Uterus (tissue), 4 donors: ENCODE measurements at places on chromosomes 2 and 18. TPM values are rescaled to one million over a fixed set of nuclear protein-coding genes. Genes with fewer than 3 reads are reported as not detected.
A peak's percentile ranks its signal among the peaks of the same experiment; 100 is the strongest.

DNA sequence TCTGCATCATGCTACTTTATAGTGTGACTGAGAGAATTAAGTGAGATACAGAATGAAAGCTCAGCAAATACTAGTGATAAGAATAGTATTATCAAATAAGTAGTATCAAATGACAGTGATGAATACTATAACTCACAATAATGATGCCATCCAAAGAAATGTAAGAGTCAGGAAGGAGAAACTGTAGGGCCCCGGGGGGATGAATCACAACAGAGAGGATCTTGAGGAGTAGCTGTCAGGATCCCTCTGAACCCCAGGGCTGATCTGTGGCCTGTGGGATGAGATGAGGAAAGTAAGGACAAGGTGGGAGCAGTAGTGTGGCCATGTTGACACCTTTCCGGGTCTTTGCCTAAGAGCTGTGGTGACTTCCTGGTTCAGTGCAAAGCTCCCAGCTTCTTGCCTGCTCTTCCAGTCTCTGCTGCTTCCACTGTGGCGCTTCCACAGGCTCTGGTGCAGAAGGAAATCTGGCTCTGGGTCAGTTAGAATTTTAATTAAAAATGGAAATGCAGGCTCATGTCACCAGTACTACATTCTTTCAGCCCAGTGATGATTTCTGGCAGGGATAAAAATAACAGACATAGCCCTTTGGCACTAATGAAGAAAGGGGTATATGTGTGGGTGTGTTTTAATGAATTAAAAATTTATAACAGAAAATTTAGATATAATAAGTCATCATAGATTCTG is 166.9 kb downstream of the MYO3B start:
- no peak for DNase-seq

- no peak for DNase-seq
These were observed 294.4 kb upstream of the MC4R start for GRCh38 chr18:60667016-60667415.

GRCh38 chr18:4017480-4017879 is 437.6 kb downstream of the DLGAP1 start:
- DNase-seq = no peak

DNA sequence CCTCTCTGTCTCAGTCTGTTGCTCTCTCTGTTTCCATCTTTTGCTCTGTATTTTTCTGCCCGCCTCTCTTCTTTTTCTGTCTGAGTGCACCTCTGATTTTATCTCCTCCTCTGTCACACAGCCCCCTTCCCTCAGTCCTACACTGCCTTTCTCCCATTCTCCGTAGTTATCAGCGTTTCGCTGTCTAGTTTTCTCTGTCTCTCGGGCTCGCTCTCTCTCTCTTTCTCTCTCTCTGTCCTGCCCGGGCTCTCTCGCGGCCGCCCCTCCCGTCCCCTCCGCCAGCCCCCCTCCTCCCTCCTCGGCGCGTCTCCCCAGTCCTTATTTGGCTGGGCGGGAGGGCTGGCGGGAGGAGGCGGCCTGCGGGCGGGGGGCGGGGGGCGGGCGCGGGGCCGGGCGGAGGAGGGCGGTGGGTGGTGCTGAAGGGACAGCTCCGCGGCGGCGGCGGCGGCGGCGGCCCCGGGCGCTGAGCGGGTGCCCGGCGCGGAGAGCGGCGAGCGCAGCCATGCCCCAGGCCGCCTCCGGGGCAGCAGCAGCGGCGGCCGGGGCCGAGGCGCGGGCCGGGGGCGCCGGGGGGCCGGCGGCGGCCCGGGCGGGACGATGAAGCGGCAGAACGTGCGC is at the start of gene KCNK3:
KCNK3 (plus strand) TSS at position 444 of the 618 bp plus-strand sequence; CDS start at position 598, 154 bp downstream.
- peak; percentile 61 for DNase-seq

- no peak for DNase-seq
These were observed 47.3 kb upstream of the SALL3 start for GRCh38 chr18:78932281-78932680.

DNA sequence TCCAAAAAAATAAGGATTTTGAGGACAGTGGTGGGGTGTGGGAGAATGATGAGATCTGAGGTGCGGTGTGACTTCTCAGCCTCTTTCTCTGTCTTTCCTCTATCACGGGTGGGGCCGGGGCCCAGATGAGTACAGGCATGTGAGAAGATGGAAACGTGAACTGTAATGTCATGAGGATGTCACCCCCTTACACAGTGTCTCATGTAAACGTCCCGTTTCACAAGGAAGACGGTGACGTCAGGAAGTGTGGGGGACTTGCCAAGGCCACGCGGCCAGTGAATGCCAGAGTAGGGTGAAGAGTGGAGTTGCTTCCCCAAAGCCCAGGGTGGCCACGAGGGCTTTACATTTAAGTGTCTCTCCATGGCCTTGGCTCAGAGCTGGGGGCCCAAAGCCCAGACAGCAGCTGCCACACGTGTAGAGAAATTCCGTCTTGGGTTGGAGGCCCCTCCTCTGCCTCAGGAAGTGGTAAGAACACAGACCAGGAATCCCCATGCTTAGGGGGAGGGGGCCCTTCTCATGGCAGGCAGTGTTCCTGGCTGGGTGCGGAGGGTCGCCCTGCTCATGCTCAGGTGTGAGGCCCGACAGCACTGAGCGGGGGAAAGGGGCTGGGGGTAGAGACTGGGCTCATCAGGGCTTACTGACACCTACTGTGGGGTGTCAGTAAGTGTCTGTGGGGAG is 80.9 kb upstream of the SMAD7 start:
- DNase-seq = no peak

DNA sequence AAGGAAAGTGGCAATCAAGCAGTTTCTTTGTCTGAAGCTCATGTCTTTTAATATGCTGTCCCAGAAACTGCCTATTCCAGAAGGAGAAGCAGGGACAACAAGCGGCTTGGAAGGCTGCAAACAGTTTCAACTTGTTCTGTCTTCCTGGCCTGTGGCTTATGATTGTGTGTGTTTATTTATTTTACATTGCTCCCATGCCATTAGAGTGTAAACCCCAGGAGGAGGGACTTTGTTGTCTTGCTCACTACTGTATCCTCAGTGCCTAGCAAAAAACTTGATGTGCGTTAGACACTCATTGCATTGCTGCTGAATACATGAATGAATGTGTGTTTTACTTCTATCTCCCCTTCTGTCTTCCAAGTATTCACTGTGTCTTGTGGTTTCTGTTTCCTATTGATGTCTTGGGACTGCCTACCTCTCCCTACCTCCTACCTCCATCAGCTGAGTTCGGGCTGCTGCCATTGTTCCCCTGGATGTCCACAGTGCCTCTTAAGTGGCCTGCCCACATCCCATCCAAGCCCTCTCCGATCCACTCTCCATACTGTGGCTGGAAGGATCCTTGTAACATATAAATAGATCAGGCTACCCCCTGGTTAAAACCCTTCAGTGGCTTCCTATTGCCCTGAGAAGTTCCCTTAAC is 261.4 kb downstream of the DYSF start:
- DNase-seq = no peak

GRCh38 chr2:48668992-48669391 is 51.3 kb downstream of the GTF2A1L start:
- no peak for DNase-seq

DNA sequence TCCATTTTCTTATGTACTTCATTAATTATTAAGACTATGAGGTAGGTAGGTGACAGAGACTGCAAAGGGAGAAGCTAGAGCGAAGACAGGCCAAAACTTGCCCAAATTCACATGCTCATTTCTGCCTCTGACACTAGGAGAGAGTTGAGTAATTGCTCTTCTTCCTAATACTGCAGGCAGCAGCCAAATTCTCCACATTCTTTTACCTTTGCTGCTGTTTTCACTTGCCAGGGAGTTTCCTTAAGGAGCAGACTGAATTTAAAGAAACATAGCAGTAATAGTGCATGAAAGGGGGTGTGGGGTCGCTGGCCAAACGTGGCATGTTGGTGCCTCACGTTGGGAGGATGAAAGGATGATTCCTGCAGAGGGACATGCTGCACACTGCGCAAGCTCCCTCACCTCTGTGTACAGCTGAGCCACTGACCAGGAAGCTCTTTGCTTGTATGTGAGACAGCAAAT is 12.3 kb downstream of the CRIM1 start:
- DNase-seq = no peak

- no peak for DNase-seq
These were observed 52.4 kb downstream of the TNS1 start for GRCh38 chr2:217950401-217950871.

DNA sequence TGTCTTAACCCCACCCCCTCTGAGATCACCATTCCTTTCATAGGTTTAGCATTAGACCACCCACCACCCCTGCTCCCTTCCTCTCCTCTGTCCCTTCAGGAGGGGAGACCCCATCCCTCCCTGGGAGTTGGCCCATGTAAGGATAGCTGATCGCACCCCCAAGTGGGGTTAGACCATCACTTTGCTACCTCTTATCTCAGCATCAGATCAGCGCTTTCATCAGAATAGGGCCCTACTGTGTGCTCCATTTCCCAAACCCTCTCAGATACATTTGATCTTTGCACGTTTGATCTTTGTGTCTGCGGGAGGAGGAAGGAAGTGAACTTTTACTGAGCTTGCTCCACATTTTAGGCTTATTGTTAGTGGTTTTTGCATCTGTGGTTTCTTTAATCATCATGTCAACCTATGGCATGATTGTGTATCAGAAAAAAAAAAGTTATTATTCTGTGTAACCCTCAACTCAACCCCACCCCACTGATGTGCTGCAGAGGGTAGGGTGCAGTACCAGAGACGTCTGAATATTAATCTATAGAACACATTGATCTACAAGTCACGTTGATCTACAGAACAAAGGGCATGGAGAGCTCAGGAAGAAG is 81.2 kb downstream of the PDCL3 start:
- DNase-seq = no peak

- no peak for DNase-seq
These were observed 16.9 kb downstream of the GPR55 start for GRCh38 chr2:230908092-230908594.

Gene GULP1
- 128 TPM for total RNA-seq

Gene CYP27A1
- 5.4 TPM for total RNA-seq

Gene PKDCC
- 244 TPM for total RNA-seq

Gene SCG2
- total RNA-seq = not detected

Gene HTR2B
- 8.6 TPM for total RNA-seq

Gene MAP3K19
- total RNA-seq = not detected

Gene CYP27C1
- total RNA-seq = 1.2 TPM

Gene C2orf74
- 50.9 TPM for total RNA-seq

Gene RAMP1
- 591 TPM for total RNA-seq
